ENCODE measurements at places on chromosomes 1 and 21.
A peak's percentile ranks its signal among the peaks of the same experiment; 100 is the strongest.

- DNase-seq, result no peak
Observed at GRCh38 chr1:66341446-66342089, 192.4 kb upstream of the SGIP1 start.

DNA sequence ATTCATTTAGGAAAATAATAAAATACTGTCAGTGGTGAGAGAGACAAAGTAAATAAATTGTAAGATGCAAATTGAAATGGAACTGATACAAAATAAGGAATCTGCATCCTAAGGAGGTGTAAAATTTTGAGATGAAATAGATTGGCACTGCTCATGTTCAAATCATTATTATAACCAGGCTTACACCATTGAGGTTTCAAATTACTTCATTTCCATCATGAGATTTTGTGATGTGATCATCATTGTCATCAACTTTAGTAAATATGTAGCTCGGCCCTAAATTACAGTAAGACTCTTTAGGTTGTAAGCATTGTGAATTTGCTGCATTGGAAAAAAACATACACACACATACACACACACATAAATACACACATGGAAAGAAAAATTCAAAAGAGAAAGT is 123.4 kb downstream of the SDCCAG8 start:
- no peak for DNase-seq

GRCh38 chr1:110565565-110565964 is 40.6 kb downstream of the KCNA2 start:
- no peak for DNase-seq

GRCh38 chr1:9835758-9836631 is 12.2 kb upstream of the CLSTN1 start:
- no peak for DNase-seq

GRCh38 chr1:2474933-2475371 is 1.1 kb upstream of the PLCH2 start:
- no peak for DNase-seq

GRCh38 chr1:219660666-219661463 is 48.0 kb upstream of the ZC3H11B start:
- peak; percentile 49 for DNase-seq

DNA sequence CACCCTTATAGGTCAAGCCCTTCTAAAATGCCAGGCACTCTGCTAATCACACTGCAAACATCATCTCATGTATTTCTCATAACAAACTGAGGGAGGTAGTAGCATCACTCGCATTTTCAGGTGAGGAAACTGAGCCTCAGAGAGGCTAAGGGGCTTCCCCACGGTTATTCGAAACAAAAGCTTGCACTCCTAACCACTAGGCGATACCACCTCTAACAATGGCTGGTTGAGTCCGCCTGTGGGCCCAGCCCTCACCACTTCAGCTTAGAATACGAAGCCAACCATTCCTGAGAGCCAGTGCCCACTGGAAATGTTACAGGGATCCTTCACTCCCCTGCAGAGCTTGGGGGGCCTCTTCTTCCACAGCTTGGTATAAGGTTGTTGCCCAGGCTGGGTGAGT is 65.3 kb upstream of the TENT5C start:
- no peak for DNase-seq

DNA sequence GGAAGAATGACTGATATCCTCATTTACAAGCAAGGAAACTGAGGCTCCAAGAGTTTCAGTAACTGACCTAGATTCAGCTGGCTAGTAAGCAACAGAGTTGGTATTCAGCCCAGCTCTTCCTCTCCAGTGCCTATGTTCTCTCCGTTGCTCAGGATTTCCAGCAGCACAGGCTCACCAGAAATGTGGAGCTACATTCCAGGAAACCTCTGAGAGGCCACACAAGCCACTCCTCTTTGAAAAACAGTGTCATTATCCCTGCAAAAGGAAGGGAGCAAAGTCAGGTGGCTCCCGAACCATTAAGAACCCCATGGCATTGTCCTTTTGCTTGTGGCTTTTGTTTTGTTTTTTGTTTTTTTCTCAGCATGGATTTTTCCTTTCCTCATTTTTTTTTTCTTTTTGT is 40.6 kb upstream of the DUSP10 start:
- DNase-seq, result no peak

- no peak for DNase-seq
Observed at GRCh38 chr1:36523850-36524249, 41.1 kb upstream of the CSF3R start.

- DNase-seq, result no peak
Observed at GRCh38 chr21:22961258-22961657, 1963.0 kb downstream of the NCAM2 start.

GRCh38 chr1:107992347-107992746 is 27.4 kb upstream of the VAV3 start:
- no peak for DNase-seq

DNA sequence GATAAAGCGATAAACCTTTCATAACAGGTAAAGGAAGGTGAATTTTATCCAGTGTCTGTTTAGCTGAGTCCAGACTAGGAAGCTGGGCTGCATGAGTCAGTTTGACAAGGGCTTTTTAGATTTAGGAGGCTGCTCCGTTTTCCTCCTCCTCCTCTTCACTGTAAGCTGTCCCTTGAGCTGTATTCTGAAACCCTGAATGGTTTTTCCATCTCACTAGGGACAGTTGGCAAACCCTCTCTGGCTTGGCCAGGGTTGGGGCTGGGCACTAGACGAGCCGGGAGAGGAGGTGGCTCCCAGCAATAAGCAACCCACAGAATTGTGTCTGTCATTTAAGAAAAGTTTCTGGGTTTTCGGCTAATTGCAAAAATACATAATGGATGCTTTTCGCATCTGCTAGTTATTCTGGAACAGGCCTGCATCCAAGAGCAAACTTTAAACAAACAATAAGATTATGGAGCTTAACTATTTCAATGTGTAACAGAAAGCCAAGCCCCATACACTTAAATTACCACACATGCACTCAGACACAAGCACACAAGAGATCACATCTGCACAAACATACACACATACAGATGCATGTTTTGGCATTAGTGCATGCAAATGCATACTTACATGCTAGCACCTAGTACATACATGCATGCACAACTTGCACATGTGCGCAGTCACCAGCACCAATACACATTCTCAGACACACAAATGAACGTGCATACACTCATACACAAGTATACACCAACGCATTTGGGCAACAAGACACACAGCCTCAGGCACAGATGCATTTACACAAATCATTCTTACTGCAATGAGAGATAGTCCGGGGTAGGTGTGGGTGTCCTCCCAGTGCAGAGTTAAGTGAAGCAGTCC is 27.8 kb upstream of the FOXE3 start:
- DNase-seq, result no peak

Measured in GF-D8 (cell line).